ENCODE measurements at places on chromosomes 11 and 22.

DNA sequence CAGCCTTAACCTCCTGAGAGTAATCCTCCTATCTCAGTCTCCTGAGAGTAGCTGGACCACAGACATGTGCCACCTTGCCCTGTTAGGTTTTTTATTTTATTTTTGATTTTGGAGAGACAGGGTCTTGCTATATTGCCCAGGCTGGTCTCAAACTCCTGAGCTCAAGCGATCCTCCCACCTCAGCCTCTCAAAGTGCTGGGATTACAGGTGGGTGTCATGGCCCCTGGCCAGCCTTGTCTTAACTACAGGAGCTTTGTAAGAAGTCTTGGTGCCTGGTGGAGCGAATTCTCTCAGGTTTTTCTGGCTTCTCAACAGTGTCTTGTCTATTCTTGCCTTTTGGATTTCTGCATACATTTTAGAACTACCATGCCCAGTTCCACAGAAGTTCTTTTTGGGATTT is 546.4 kb downstream of the TBC1D22A start:
- no peak for DNase-seq

DNA sequence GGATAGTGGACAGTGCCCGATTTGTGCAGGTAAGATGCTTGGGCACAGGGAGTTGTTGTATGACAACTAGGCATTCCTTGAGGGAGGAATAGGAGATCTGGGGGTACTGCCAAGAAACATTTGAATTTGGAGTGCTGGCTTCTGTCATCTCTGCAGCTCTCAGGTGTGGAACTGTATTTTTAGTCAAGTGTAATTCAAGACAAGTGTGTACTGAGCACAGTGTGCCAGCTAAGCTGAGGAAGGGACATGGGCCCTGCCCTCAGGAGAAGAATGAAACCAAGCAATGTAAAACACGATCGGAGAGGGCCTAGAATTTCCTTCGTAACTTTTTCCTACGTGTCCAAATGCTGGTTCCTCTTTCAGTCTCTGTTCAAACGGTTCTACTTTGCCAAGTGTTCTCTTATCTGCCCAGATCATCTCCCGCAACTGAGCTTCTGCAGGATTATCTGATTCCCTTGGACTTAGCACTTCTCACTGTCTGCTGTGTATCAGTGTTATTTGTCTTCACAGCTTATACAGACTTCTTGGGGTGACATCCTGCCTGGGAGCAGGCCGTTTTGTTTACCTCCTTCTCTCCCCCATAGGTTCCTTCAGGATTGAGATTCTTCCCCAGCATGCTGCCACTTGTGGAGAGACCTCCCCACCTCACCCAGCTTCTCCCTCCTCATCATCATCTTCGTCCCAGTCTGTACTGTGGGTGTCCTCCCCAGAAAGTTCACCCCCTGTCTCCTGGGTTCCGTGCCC is 27.6 kb downstream of the ART5 start:
- DNase-seq: no peak

DNA sequence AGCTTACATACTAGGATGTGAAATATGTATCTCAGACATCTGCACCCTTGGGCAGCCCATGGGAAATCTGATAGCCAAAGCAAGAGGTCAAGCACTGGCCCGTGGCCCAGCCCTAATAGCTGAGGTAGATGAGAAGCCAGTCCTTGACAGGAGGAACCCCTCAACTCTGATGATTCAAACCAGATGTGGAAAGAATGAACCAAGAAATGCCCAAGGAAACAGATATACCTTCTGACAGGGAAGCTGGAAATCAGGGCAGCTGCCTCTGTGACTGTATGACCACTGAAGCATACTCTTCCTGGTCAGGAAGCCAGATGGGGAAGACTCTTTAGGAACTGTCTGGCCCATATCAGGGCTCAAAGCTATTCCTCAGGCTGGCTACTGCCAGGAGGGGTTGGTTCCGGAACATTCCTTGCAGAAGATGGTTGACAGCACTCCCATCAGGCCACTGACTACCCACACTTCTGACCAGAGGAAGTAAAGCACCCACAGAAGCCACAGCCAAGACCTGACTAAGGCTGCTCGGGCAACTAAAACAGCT is 124.2 kb downstream of the SWAP70 start:
- no peak for DNase-seq

DNA sequence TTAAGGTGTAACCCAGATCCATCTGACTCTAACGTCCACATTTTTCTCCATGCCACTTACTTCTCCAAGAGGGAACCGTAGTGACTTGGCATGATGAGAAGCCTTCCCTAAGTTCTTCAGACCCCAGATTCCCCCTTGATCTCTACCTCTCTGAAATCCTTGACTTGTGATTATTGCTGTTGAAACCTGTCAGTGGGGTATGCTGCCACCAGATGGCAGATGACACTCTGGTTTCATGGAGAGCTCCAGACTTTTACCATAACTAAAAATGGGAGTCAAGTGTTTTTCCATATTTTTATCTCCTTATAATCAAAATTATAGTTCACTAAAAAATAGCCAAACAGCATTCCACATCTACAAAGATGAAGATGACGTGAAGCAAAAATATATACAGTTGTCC is 504.2 kb downstream of the SOX6 start:
- no peak for DNase-seq

DNA sequence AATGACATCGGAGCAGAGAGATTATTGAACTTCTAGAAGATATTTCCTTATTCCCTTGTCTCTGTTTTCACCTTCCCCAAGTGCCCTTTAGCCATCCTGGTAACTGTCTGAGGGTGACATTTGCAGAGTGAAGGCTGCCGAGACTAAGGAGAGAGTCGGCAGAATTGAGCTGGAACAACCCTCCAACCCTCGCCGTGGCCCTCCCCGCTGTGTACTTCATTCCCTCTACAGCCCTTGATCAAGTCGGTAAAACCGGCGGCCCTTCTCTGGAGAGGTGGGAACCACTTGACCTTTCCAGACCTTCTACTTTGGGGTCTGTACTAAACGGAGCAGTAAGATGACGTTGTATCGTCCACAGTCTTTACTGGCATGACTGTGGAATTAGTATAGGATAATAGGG is 26.1 kb downstream of the OR8B12 start:
- no peak for DNase-seq

GRCh38 chr11:108278954-108279353 is 56.1 kb downstream of the ATM start:
- DNase-seq: no peak

- DNase-seq: no peak
Measured at GRCh38 chr22:28171115-28171514, 252.1 kb upstream of the PITPNB start.

GRCh38 chr11:21553795-21554194 is 639.1 kb upstream of the ANO5 start:
- DNase-seq: no peak

GRCh38 chr11:75495749-75496304 is 29.9 kb downstream of the GDPD5 start:
- no peak for DNase-seq

DNA sequence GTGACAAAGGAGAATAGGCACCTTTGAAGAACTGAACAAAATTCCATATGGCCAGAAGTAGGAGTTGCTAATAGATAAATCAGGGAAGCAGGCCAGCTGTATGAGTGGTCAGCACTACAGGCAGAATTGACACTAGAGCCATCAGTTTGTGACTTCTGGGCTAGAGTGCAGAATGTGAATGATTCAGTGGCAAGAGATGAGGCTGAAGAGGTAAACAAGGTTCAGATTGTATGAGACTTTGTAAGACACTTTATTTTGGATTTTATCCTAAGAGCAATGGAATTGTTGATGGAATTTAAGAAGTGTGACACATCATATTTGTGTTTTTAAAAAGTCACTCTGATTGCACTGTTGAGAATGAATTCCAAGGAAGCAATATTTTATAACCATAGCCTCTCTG is 12.9 kb downstream of the BIRC3 start:
- no peak for DNase-seq

DNA sequence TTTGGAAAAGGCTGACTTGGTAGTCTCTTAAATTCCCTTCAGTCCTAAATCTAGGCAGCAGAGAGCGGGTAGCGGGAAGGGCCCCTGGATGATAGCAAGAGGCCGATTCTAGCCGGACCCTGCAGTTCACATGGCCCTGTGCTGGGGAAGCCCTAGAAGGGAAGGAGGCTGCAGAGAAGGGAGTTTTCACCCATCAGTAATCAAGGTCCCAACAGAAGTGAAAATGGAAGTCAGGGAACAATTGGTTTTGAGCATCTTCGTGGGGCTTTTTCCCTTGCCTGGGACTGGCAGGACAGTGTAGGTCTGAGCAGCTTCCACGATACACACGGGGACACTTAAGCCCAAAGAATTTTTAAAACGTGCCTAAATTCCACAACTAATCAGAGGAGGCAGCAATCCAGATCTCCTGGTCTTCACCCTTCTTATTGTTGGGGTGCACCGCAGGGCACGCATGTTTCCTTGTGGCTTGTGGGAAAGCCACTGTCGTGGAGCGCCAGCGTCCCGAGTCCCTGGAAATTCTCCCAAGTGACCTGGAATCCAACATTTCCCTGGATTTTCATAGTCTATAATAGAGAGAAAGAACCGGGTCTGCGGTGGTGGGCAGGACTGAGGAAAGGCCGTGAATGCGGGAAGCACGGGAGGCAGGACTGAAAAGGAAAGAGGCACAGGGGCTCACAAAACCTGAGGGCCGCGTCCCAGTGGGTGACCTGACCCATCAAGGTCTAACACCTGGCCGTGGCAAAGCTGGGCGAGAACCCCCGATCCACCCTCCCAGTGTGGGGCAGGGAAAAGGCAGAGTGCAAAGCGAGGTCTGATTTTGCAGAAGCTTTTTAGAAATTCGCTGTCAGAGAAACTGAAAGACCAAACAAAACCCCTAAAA is 846 bp upstream of the OAF start:
- DNase-seq: no peak

GRCh38 chr22:46537946-46538813 is 760 bp upstream of the CELSR1 start:
- DNase-seq: no peak

Measured in cortex of kidney (tissue), 1 donor.